ENCODE measurements at places on chromosomes 2 and 18.

DNA sequence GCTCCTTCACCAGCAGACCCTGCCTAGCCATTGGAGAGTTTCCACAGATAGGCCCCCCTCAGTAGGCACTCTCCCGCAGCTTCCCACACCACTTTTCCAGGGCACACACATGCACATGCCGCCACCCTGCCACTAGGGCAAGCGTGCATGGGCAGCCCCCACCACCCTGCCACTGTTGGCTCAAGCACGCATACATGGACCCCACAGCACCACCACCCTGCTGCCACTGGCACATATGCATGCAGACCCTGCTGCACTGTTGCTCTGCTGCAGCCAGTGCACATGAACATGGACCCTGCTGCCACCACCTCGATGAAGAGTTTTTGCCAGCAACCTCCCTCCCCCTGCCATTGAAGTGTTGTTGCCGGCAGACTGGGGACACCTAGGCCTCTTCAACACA lies 154.9 kb downstream of the FTCDNL1 start:
- no peak for DNase-seq

GRCh38 chr2:100425107-100425506 lies 7.6 kb upstream of the CHST10 start:
- DNase-seq, result no peak

GRCh38 chr2:173386738-173387065 lies 32.0 kb downstream of the CDCA7 start:
- DNase-seq, result no peak

GRCh38 chr2:217142649-217143266 lies 282.9 kb upstream of the TNP1 start:
- no peak for DNase-seq

GRCh38 chr2:45406621-45407020 lies 204.4 kb downstream of the SRBD1 start:
- DNase-seq, result no peak

GRCh38 chr2:236090027-236090382 lies 78.2 kb downstream of the GBX2 start:
- no peak for DNase-seq

DNA sequence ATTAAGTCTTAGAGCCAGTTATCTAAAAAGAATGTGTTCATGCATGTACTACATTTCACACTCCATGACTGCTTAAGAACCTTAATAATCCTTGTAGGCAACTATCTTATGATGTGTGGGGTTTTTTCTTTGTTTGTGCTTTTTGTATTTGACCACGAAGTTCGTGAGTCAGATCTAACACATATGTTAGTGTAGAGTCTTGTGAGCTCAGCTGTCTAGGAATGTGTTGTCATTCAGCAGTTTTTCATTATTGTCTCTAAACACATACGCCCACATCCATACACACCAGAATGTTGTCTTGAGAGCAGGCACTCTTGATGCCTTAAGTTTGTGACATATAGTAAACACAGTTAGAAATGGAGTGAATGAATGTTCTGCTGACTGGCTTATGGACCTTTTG lies 38.4 kb downstream of the CAB39 start:
- no peak for DNase-seq

GRCh38 chr18:46366201-46366600 lies 262.0 kb downstream of the HAUS1 start:
- no peak for DNase-seq

- peak; percentile 78 for DNase-seq
These were observed 1.7 kb downstream of the CXCR4 start for GRCh38 chr2:136116151-136116812.

GRCh38 chr2:68387408-68388350 lies 22.6 kb downstream of the PLEK start:
- no peak for DNase-seq

- no peak for DNase-seq
These were observed 84.4 kb downstream of the TPGS2 start for GRCh38 chr18:36744261-36744876.

- DNase-seq, result no peak
These were observed 1438.7 kb upstream of the ZEB2 start for GRCh38 chr2:145958611-145959010.

DNA sequence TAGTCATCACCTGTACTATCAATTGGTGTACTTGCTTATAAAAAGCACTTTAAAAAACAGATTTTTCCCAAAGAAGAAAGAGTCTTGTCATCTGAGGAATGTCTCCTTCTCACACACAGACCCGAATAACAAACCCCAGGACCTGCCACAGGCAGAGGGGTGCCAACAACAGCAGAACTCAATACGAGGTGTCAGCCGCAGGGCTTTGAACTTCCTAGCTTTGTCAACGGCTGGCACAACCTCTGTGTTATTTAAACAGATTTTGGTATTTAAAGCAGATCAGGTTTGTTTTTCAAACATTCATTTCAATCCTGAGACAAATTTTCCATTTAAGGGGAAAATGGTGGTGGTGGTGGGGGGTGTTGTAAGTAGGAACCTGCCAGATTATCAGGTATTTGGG lies 138.4 kb upstream of the RIOK3 start:
- DNase-seq, result no peak

DNA sequence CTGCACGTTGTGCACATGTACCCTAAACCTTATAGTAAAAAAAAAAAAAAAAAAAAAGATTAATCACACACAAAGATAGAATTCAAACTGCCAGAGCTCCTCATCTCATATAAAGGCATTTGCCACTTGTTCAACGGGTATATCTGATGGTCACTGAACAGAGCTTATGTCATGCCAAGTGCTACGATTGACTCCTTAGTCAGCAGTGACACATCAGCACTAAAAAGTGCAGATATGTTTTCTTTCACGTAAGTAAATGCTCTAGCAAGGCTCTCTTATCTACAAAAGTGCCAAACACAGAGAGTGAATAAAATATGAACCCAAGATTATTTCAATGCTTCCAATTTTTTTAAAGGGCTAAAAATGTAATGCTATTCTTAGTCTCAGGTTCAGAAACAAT lies 1.1 kb downstream of the LMAN1 start:
- DNase-seq, result no peak

DNA sequence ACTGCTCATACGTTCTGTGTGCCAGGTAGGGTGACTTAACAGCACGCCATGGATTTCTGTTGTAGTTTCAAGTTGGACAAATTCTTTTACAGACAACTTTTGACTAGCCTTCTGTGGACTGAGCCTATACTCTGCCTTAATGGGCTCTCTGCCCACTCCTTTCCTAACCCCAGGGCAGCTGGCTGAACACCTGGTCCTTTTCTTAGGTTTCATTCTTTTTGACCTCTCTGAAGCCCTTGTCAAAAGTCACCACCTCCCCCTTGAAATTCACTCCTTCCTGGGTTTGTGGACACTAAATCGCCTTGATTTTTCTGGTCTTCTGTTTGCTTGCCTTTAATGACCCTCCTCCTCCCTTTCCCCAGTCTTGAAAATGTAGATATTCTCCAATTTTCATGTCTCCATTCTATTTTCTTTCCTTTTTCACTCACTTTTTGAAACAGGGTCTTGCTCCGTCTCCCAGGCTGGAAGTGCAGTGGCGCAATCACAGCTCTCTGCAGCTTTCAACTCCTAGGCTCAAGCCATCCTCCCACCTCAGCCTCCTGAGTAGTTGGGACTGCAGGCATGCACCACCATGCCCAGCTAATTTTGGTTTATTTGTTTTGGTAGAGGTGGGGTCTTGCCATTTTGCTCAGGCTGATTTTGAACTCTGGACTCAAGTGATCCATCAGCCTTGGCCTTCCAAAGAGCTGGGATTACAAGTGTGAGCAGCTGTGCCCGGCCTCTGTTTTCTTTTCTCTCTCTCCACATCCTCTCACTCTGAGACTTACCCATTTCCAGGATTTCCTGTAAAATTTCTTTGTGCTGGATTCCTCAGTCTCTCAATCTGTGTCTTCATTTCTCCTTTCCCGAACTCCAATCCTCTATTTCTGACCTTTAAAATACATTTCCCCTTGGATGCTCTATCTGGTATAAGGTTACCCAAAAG lies 112.9 kb downstream of the PLB1 start:
- DNase-seq, result no peak

GRCh38 chr2:156445296-156446220 lies 9.4 kb downstream of the GPD2 start:
- DNase-seq, result no peak

GRCh38 chr18:57771193-57771592 lies 31.9 kb downstream of the ATP8B1 start:
- DNase-seq, result no peak

DNA sequence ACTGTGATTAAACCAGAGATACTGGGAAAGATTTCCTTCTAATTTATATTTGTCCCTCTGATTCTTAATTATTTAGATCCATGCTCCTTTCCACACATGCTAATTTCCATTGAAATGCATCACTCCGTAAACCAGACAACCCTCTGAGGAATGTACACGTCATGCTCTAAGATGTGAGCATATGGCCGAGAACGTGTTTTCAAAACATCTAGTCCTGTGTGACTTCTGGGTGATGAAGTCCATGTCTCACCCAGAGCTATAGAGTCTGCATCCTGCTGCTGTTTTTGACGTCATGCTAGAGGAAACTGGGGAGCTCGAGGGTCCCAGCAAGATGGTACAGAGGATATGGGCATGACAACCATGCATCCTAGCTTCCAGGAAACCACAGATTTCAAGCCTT lies 53.6 kb downstream of the CAPN13 start:
- no peak for DNase-seq

DNA sequence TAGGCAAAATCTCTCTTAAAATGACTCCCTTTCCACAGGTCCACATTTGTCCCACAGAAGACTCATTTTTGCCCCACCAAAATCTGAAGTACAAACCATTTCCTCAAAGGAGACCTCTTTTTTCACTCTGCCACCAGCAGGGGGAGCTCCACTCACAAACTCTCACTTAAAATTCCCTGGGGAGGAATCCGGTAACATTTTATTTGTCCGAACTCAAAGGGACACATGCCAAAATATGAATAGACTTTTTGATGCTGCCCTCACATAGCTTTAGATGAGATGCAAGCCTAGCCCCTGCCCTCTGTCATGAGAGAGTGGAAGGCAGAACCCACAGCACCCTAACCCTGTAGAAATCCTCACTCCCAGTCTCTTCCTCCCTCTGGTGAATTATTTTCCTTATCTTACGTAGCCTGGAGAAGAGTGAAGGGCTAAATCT lies 57.1 kb downstream of the RMDN2 start:
- peak; percentile 82 for DNase-seq

DNA sequence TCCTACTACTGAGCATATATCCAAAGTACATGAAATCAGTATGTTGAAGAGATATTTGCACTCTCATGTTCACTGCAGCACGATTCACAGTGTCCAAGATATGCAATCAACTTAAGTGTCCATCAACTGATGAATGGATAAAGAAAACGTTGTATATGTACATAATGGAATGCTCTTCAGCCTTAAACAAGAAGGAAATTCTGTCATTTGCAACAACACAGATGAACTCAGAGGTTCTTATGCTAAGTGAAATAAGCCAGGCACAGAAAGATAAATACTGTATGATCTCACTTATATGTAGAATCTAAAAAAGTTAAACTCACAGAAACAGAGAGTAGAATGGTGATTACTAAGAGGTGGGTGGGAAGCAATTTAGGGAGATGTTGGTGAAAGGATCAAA lies 149.2 kb downstream of the EVA1A start:
- DNase-seq, result no peak

- no peak for DNase-seq
These were observed 339.6 kb downstream of the TRIB2 start for GRCh38 chr2:13056259-13056843.

GRCh38 chr2:3149441-3150217 lies 228.0 kb downstream of the EIPR1 start:
- no peak for DNase-seq

- DNase-seq, result no peak
These were observed 3.3 kb upstream of the SLC23A3 start for GRCh38 chr2:219173176-219173575.

DNA sequence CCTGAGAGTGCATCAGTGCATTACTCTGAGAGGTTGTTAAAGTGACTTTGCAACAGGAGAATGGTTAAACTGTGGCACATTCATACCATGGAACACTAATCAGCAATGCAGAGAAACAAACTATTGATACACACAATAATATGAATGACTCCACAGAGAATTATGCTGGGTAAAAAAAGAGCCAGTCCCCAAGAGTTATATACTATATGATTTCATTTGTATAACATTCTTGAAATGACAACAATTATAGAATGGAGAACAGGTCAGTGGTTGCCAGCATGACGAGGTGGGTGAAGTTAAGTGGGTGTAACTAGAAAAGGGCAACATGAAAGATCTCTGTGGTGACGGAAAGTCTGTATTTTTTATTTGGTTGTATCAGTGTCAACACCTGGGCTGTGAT lies 3.0 kb upstream of the NT5C1B start:
- DNase-seq, result no peak

- DNase-seq, result no peak
These were observed 2.1 kb downstream of the RNF149 start for GRCh38 chr2:101306410-101306809.

GRCh38 chr2:159755788-159756187 lies 42.2 kb downstream of the CD302 start:
- no peak for DNase-seq

- DNase-seq, result no peak
These were observed 236.0 kb downstream of the DOK6 start for GRCh38 chr18:69636529-69637301.

GRCh38 chr2:5661362-5661761 lies 30.8 kb upstream of the SOX11 start:
- DNase-seq, result no peak

- DNase-seq, result no peak
These were observed 120.4 kb upstream of the ACKR3 start for GRCh38 chr2:236449167-236449761.

GRCh38 chr18:8816220-8816619 lies 110.9 kb downstream of the MTCL1 start:
- no peak for DNase-seq

GRCh38 chr2:239429473-239430350 lies 28.9 kb upstream of the HDAC4 start:
- no peak for DNase-seq

- DNase-seq, result no peak
These were observed 93.9 kb downstream of the SH3RF3 start for GRCh38 chr2:109222825-109223471.

GRCh38 chr18:22872900-22873537 lies 60.1 kb upstream of the RBBP8 start:
- no peak for DNase-seq

- no peak for DNase-seq
These were observed 21.9 kb downstream of the TRABD2A start for GRCh38 chr2:84858937-84859336.

DNA sequence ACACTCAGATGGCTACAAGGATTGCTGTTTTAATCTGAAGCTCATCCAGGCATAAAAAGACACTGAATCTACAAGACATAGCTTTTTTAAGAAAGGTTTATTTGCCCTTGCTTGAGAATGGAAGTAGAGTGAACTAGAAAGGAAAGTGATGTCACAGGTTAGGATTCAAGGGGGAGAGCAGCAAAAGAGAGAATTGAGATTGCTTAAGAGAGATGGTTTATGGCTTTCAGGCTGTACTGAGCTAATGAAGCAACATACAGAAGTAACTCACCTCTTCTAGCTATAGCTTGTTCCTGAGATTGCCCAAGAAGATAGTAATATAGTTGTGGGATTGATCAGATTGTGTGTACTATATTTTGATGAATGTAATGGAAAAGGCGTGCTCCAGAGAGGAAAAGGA lies 26.1 kb upstream of the ACVR2A start:
- no peak for DNase-seq

GRCh38 chr2:177031438-177032180 lies 181.0 kb upstream of the HNRNPA3 start:
- no peak for DNase-seq
